ENCODE measurements at places on chromosomes 1 and 21. TPM values are rescaled to one million over a fixed set of nuclear protein-coding genes. Genes with fewer than 3 reads are reported as not detected.

DNA sequence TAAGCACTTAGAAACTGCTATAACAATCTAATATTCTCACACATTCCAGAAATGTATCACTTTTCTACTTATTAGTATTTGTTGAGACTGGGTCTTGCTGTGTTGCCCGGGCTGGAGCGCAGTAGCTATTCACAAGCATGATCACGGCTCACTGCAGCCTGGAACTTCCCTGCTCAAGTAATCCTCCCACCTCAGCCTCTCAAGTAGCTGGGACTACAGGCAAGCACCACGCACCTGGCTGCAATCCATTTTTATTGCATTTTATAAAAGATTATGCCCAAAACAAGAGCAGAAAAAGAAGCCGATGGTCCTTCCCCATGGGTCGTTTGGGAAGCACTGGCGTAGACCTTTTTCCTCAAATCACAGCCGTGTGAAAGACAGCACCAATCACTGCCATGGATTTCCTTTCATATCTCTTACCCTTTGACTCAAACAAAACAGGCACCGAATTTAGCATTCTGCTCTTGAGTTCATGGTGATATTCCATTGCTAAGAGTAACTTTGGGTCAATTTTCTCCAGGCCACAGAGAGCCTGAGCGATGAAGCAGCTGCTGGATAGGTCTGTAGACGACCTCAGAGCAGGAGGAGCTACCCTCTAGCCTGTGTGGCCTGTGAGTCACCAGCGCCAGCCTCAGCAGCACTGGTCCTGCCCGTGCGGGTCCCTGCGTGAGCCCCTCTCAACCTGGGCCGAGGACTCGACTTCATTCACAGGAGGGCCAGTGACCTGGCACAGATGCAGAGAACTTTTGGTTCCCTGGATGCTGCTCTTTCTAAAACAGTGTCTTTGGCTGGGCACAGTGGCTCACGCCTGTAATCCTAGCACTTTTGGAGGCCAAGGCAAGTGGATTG lies 80.8 kb downstream of the PIK3CD start:
- DNase-seq, result no peak
- no peak overlapping the region for H3K27ac ChIP-seq
- peaks cover 94% of the 10 kb centered on the region for H3K36me3 ChIP-seq

The C8A gene
- polyA plus RNA-seq, result 0.34 TPM

- H3K4me1 ChIP-seq, result no peaks in the 10 kb centered on the region
- no peaks in the 10 kb centered on the region for H3K27me3 ChIP-seq
- no peak overlapping the region for H3K27ac ChIP-seq
- H3K4me3 ChIP-seq, result no peak overlapping the region
Measured at GRCh38 chr1:42290130-42290529, 44.9 kb downstream of the FOXJ3 start.

- no peak for DNase-seq
- peaks cover 7% of the 10 kb centered on the region for H3K4me1 ChIP-seq
- H3K27ac ChIP-seq, result no peak overlapping the region
- no peak overlapping the region for H3K4me3 ChIP-seq
- H3K36me3 ChIP-seq, result no peaks in the 10 kb centered on the region
Measured at GRCh38 chr21:45436351-45437065, 31.5 kb downstream of the COL18A1 start.

DNA sequence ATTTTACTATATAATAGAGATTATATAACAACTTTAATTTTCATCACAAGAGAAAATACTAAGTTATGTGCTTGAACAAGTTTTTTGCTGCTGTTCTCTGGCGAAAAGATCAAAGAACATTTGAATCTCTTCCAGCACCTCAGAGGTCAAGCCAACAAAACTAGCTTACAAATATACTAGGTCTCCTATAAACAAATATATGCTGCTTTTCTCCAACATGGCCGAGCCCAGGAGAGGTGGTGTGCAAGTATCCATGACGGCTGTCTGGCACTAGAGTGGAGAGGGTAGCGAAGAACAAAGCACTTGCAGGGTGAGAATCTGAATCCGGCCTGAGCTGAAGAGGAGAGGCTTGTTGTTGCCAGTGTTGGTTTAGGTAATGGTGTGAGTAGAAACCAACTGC lies 7.5 kb upstream of the FMO3 start:
- no peaks in the 10 kb centered on the region for H3K36me3 ChIP-seq
- no peak overlapping the region for H3K4me3 ChIP-seq
- H3K4me1 ChIP-seq, result peaks cover 21% of the 10 kb centered on the region
- DNase-seq, result no peak
- peak overlapping the region; percentile 87 for H3K27ac ChIP-seq
- no peaks in the 10 kb centered on the region for H3K27me3 ChIP-seq

The KIF2C gene
- polyA plus RNA-seq, result 10.9 TPM

The AJAP1 gene
- polyA plus RNA-seq, result 0.57 TPM

- no peak overlapping the region for H3K4me3 ChIP-seq
- no peaks in the 10 kb centered on the region for H3K27me3 ChIP-seq
- H3K36me3 ChIP-seq, result peaks cover 23% of the 10 kb centered on the region
- DNase-seq, result no peak
- H3K27ac ChIP-seq, result no peak overlapping the region
Measured at GRCh38 chr1:178912597-178912996, 41.7 kb upstream of the ANGPTL1 start.

The OXCT2 gene
- 2.4 TPM for polyA plus RNA-seq

DNA sequence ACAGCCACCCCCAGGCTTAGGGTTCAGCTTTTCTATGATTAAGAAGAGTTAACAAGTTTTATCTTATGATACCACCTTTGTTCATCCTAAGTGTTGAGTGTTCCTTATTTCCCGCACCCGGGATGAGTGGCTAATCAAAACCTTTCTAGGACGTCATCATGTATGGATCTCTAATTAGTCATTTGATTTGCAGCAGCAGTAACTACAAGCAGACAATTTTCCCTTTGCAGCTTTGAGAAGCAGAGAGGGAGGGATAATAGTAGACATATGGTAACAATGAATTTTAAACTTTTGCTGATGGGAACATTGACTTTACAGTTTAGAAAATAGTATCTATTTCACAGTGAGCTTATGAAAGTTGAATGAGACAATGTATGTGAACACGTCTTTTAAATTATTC lies 30.8 kb upstream of the SLC35F3 start:
- no peaks in the 10 kb centered on the region for H3K27me3 ChIP-seq
- H3K36me3 ChIP-seq, result no peaks in the 10 kb centered on the region
- H3K4me1 ChIP-seq, result no peaks in the 10 kb centered on the region
- H3K4me3 ChIP-seq, result no peak overlapping the region
- no peak for DNase-seq

DNA sequence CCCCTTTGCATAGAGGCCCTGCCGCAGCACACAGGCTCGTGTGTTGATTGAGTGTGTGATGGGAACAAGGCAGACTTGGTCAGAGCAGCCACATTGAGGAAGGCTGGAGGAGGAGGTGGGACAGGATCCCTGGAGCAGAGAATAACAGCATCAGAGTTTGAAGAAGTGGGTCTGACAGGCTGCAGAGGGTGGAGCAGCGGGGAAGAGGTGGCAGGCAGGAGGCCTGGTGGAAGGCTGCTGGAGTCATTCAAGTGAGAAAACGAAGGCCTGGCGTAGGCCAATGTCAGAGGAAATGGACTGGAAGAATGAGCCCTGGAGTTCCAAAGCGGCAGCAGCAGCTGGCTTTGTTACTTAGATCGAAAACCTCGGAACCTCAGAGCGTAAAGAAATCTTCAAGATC lies 115.0 kb upstream of the GRIK3 start:
- H3K4me1 ChIP-seq, result no peaks in the 10 kb centered on the region
- H3K4me3 ChIP-seq, result no peak overlapping the region
- H3K27me3 ChIP-seq, result no peaks in the 10 kb centered on the region
- no peak overlapping the region for H3K27ac ChIP-seq
- no peak for DNase-seq
- H3K36me3 ChIP-seq, result no peaks in the 10 kb centered on the region

The KLF17 gene
- 0.04 TPM for polyA plus RNA-seq

DNA sequence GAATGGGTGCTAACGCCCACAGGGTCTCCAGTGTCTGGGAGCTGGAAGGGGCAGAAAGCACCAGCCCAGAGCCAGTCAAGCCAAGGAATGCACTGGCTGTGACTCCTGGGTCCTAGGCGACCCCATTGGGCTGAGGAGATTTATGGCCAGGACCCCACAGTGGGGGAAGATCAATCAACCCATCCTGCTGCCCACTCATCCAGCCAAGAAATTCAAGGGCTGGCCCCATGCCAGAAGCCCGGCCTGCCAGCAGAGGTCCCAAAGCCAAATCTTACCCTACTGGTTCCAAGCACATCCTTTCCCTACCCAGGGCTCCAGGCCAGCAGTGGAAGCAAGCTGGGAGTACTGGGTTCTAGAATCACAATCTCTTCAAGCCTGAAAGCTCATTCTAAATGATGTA lies 6.8 kb upstream of the PDZK1IP1 start:
- no peak overlapping the region for H3K27ac ChIP-seq
- H3K4me3 ChIP-seq, result no peak overlapping the region
- DNase-seq, result no peak
- peaks cover 4% of the 10 kb centered on the region for H3K27me3 ChIP-seq

The CFHR1 gene
- polyA plus RNA-seq, result 0.16 TPM

GRCh38 chr1:198283222-198283621 lies 126.4 kb downstream of the NEK7 start:
- no peaks in the 10 kb centered on the region for H3K27me3 ChIP-seq
- H3K4me1 ChIP-seq, result no peaks in the 10 kb centered on the region
- H3K4me3 ChIP-seq, result no peak overlapping the region

GRCh38 chr1:48671578-48671977 lies 105.1 kb downstream of the BEND5 start:
- no peaks in the 10 kb centered on the region for H3K36me3 ChIP-seq
- no peaks in the 10 kb centered on the region for H3K27me3 ChIP-seq
- DNase-seq, result no peak
- H3K27ac ChIP-seq, result no peak overlapping the region
- H3K4me3 ChIP-seq, result no peak overlapping the region

GRCh38 chr1:228279011-228279721 lies 71.3 kb downstream of the OBSCN start:
- H3K4me1 ChIP-seq, result peaks cover 8% of the 10 kb centered on the region
- H3K4me3 ChIP-seq, result no peak overlapping the region
- no peaks in the 10 kb centered on the region for H3K27me3 ChIP-seq
- H3K36me3 ChIP-seq, result peaks cover 35% of the 10 kb centered on the region
- DNase-seq, result peak; percentile 9

The CACNA1E gene
- 1.7 TPM for polyA plus RNA-seq

The NPR1 gene
- polyA plus RNA-seq, result 4.7 TPM

DNA sequence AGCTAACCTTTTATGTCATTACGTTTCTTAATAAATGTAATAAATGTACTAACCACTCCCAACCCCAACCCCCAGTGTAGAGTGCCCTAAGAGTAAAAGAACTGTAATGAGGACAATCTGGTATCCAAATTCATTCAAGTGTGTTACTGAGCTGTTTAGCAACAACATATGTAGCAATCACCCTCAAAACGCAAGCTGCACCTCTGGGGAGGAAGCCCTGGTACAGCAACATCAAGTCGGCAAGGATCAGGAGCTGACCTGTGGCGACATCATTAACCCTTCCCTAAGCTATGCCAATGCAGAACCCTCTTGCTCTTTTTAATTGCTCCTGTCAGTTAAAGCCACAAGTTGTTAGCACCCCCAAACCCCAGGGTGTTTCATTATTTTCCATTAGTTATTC lies 47.1 kb downstream of the STX6 start:
- H3K27me3 ChIP-seq, result no peaks in the 10 kb centered on the region
- no peaks in the 10 kb centered on the region for H3K4me1 ChIP-seq
- DNase-seq, result no peak
- H3K4me3 ChIP-seq, result no peak overlapping the region

The B3GALT2 gene
- polyA plus RNA-seq, result 4.9 TPM

The MMP23B gene
- 10.7 TPM for polyA plus RNA-seq

The RGS13 gene
- 2.3 TPM for polyA plus RNA-seq

DNA sequence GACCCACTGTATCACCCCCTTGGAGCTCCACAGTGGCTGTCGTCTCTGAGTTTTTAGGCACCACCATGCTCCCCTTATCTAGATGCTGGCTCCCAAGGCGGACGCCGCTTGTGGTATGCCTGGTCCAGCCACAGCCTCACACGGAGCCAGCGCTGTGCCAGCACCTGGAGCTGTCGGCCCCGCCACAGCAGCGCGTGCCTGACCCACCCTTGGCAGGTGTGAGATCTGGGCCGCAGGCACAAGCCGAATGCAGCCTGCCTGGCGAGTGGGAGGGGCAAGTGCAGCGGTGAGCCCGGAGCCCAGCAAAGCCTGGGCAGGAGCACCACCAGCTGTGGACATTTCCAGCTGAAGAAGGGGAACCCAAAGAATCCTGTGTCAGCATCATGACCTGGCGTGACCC lies 91.9 kb upstream of the BACE2 start:
- no peaks in the 10 kb centered on the region for H3K36me3 ChIP-seq
- no peak for DNase-seq
- H3K27ac ChIP-seq, result no peak overlapping the region
- H3K4me3 ChIP-seq, result no peak overlapping the region

The KRTAP13-2 gene
- not detected for polyA plus RNA-seq

- H3K4me3 ChIP-seq, result no peak overlapping the region
- DNase-seq, result no peak
- no peaks in the 10 kb centered on the region for H3K36me3 ChIP-seq
- H3K4me1 ChIP-seq, result no peaks in the 10 kb centered on the region
Measured at GRCh38 chr1:178580876-178581275, 68.0 kb downstream of the TEX35 start.

DNA sequence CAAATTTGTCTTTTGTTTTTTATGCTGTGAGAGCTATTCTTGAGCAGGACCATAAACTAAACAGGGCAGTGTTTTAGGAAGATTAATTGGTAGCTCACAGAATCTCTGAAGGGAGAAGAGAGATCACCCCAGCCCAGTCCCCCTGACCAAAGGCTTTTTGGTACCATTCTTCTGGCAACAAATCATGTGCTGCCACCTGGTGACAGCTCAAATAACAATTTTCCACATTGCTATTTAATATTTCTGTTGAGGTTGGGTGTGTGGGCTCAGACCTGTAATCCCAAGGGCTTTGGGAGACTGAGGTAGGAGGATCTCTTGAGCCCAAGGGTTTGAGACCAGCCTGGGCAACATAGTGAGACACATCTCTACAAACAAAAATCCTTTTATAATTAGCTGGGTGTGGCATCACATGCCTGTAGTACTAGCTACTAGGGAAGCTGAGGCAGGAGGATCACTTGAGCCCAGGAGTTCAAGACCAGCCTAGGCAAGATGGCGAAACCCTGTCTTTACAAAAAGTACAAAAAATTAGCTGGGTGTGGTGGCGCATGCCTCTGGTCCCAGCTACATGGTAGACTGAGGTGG lies 2.2 kb upstream of the TESK2 start:
- DNase-seq, result peak; percentile 52
- H3K4me3 ChIP-seq, result no peak overlapping the region
- H3K27me3 ChIP-seq, result no peaks in the 10 kb centered on the region
- H3K36me3 ChIP-seq, result no peaks in the 10 kb centered on the region
- peaks cover 6% of the 10 kb centered on the region for H3K4me1 ChIP-seq

All from large intestine (tissue), 12 donors.